Stimulated activated CD4-positive, alpha-beta T cell treated with anti-CD3 and anti-CD28 coated beads, TNF-alpha, amount 100 ng/mL, for 1 hour (primary cell): ENCODE measurements at places on chromosomes 6 and 20.

GRCh38 chr6:83258517-83258916 is 65.4 kb downstream of the RWDD2A start:
- DNase-seq, result no peak

DNA sequence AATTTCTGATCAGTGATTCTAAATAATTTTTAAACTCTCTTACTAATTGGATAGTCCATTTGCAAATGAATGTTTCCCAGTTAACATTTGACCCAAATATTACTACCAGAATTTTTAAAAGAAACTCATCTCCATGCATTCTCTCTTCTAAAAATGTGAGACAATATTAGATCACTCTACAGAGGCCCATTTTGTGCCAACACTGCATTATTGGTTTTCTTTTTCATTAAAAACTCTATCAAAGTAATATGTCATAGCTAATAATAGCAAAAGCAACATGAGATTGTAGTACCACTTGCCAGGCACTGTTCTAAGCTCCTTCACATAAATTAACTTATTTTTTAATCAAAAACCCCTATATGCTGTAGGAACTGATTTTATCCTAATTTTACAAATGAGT is 345.6 kb upstream of the PLCB4 start:
- DNase-seq, result no peak

GRCh38 chr6:143026696-143027449 is 33.8 kb upstream of the AIG1 start:
- peak; percentile 12 for DNase-seq

- DNase-seq, result no peak
Observed at GRCh38 chr6:81979767-81980166, 227.3 kb upstream of the TENT5A start.

- DNase-seq, result no peak
Observed at GRCh38 chr6:100721256-100721655, 159.9 kb downstream of the ASCC3 start.

DNA sequence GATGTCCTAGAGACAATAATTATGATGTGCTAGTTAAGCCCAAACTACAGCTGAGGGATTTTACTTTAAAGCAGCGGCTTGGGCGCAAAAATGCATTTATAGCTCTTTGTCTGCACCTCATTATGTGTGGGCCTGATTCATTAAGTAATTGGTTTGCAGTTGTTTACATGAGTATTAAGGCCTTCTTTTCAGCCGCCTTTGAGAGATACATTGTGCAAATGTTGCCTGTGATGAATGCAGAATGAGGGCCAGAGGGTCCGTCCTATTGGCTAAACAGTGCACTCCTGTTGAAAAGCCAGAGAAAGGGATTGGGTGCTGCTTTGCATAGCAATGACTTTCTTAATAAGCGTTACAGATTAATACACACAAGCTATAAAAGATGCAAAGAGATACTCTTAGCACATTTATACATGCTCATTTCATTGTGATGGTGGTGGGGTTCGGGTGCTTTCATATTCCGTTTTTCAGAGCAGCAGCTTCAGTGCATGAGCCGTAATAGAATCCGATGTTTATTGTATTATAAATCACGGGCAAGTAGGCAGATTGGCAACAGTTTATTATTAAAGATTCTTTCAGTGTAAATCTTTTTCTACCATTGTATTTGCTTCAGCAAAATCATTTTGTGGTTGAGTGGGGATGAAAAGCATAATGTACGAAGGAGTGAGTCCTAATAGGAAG is 68.2 kb upstream of the XRN2 start:
- no peak for DNase-seq

GRCh38 chr6:72260489-72260888 is 361.4 kb upstream of the KCNQ5 start:
- DNase-seq, result no peak

DNA sequence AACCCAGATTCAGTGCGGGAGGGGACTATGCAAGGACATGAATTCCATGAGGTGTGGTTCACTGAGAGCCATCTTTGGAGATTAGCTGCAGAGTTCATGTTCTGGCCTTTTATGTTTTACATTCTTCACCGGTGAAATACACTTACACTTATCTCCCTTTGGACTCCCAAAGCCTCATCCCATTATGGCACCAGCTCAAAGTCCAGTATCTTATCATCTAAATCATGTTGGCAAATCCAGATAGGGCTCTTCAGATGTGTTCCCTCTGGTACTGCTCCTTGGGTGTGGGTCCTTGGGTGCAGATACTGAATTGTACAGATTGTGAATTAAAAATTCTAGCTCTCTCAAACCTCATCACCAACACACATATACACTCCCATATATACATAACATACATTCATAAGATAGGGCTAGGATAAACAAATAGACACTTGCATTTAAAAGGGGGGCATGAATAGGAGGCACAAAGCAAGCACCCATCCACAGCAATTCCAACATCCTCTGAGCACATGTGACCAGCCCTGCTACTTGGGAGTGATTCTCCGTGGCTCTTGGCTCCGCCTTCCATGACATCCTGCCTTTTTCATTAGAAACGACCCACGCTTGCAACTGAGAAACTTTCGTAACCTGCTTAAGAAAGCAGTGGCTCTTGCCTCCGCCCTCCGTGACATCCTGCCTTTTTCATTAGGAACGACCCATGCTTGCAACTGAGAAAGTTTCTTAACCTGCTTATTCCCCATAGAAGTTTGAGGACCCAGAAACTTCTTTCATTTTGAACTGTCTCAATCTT is 53.6 kb upstream of the LRRC1 start:
- no peak for DNase-seq

DNA sequence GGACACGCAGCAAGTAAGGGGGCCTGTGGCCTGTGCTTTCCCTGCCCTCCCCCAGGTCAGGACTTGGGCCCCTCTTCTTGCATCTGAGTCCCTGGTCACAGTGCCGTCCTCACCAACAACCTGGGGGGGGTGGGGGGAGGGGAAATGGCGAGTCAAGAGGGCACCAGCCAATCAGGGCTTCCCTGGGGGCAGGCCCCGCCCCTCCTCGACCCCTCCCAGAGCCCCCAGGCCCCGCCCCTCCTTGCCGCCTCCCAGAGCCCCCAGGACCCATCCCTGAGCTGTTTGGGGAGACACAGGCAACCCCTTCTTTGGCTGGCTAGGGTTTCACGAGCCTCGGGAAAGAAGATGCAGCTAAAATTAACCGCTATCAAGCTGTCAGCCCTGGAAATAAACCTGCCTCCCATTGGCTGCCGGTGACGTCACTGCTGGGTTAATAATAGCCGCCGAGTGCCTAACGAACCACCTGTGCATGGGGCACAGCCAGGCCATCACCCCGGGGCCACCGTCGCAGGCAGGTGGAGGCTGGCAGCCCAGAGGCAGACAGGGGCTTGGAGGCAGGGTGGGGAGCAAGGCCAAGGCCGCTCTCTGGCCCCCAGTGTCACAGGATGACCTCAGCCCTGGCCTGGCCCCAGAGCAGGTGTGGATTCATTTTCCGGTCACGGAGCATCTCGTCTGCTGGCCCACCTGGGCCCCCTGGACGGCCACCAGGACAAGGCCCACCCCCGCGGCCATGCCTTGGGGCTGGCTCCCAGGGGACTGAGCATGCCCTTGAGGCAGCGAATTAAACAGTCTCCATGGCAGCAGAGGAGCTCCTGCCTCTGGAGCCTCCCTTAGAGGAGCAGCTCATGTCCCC is 3.2 kb upstream of the EEF1A2 start:
- DNase-seq, result no peak

DNA sequence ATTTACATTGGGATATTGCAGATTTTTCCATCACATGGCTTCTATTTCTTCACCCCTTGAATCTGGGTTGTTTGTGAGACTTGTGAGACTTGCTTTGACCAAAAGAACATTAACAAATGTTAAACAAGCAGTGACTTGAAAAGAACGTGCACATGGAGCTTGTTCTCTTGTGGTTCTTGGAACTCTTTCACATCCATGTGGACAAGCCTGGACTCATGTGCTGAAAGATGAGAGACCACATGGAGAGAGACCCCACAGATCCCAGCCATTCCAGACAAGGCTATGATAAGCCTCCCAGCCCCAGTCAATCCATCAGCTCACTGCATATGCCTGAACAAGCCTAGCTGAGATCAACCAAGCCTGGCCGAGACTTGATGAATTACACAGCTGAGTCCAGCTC is 1365.7 kb upstream of the GJE1 start:
- DNase-seq, result no peak

DNA sequence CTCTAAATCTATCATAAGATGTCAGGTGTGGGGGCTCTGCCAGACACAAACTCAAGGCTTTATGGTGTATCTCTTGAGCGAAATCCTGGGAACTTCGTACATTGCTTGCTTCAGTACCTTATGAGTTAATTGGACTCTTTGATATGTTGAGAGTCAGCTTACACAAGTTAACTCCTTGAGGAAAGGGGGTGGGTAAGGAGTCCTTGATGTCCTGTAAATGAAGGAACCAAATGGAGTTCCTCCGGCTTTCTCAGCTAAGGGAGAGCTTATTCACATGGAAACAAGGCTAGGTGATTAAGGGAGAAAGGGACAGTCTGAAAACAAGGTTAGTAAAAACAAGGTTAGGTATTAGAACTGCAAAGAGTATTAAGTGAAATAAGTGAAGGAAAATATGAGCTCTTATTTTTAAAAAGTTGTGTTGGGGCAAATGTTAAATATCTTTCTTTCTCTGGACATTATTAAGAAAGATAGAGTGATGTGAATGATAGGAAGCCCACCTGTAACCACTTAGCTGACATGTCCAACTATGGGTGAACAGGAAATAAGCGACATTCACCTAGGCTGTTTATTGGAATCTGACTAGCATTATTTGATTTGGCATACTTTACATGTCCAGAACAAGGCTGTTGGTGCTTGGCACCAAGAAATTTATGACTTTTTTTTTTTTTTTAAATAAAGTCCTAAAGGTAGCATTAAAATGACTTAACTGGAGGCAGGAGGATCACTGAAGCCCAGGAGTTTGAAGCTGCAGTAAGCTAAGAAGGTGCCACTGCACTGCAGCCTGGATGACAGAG is 26.5 kb downstream of the GTF2H5 start:
- DNase-seq, result no peak

GRCh38 chr20:35854713-35855348 is 83.0 kb downstream of the PHF20 start:
- no peak for DNase-seq

- DNase-seq, result no peak
Observed at GRCh38 chr20:24611360-24612140, 142.1 kb downstream of the SYNDIG1 start.

DNA sequence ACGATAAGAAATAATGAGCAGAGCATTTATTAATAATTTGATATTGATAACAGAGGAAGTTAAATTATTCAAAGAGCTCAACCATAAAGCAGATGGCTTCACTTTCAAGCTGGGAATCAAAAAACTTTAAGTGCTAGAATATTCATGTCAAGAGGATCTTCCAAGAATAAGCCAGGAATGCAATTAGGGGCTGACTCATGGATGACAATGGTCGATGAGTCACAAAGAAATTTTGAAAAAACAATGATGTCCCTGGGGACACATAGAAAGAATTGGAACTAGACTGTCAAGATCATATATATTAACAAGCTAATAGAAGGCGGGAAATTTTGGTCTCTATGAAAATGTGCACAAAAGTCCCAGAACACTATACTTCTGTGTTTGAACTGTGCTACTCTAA is 304.1 kb downstream of the LAMA2 start:
- DNase-seq, result no peak

- DNase-seq, result no peak
Observed at GRCh38 chr6:143684486-143684885, 6.7 kb downstream of the PHACTR2 start.

- no peak for DNase-seq
Observed at GRCh38 chr6:166862978-166863530, 93.3 kb downstream of the RNASET2 start.

GRCh38 chr6:57222743-57223077 is 603 bp upstream of the RAB23 start:
- no peak for DNase-seq

- no peak for DNase-seq
Observed at GRCh38 chr6:70849348-70850069, 107.4 kb downstream of the B3GAT2 start.

- no peak for DNase-seq
Observed at GRCh38 chr20:20253744-20254330, 114.1 kb upstream of the INSM1 start.

GRCh38 chr6:120303527-120303926 is 954.0 kb upstream of the MAN1A1 start:
- DNase-seq, result no peak

- no peak for DNase-seq
Observed at GRCh38 chr6:3117912-3118352, 579 bp upstream of the BPHL start.

DNA sequence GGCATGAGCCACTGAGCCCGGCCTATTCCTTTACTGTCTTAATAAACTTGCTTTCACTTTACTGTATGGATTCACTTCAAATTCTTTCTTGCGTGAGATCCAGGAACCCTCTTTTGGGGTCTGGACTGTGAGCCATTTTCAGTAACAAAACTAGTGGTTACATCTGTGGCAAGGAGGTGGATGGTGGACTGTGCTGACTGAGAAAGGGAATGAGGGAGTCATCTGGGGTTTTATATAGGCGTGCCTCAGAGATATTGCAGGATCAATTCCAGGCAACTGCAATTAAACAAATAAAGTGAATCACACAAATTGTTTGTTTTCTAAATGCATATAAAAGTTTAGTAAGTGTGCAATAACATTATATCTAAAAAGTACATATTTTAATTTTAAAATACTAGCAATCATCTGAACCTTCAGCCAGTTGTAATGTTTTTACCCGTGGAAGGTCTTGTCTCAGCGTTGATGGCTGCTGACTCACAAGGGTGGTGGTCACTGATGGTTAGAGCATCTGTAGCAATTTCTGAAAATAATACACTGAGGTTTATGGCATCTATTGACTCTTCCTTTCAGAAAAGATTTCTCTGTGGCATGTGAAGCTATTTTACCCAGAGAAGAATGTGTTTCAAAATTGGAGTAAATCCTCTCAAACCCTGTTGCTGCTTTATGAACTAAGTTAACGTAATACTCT is 111.4 kb upstream of the FKBP1C start:
- no peak for DNase-seq

- DNase-seq, result no peak
Observed at GRCh38 chr6:7615611-7616383, 25.8 kb downstream of the SNRNP48 start.

DNA sequence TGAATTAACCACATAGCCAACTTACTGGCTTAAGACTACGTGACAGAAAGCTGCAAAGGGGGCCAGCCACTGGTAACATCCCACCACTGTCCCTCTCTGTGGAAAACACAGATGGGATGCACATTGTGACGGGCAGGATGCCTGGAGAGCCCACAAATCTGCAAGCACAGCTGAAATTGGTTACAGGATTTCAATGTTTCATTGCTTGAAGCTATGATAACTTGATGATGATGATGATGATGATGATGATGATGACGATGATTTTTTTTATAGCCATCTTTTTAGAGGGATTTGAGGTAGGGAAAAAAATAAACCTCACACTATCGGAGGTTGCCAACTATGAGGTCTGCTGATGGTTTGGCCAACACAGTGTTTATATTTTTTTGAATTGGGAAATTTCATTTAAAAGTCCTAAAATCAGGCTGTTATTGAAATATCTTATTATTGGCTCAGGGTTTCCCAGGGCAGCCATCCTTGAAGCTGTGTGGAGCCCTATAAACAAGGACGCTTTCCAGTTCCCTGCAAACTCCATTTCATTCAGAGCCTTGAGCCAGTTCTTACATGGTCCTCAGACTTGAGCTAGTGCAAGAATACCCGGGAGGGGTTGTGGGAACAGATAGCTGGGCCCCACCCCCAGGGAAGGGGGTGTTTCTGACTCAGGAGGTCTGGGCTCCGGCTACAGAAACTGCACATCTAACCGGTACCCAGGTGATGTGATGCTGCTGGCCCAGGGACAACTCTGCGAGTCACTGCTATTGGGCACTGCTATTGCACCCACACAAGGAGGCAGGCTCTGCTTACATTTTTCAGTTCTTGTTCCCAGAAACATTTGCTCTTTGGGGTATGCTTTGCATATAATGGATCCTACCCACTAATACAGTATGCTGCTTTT is 27.1 kb downstream of the BCAS1 start:
- no peak for DNase-seq

GRCh38 chr6:118523216-118523615 is 24.9 kb upstream of the PLN start:
- DNase-seq, result no peak
